ENCODE measurements at places on chromosomes 7 and 10. TPM values are rescaled to one million over a fixed set of nuclear protein-coding genes. Genes with fewer than 3 reads are reported as not detected.
A peak's percentile ranks its signal among the peaks of the same experiment; 100 is the strongest.

GRCh38 chr10:9253121-9253520 lies 1198.6 kb downstream of the GATA3 start:
- no peak for DNase-seq
- no peak overlapping the region for H3K27ac ChIP-seq
- H3K36me3 ChIP-seq: no peaks in the 10 kb centered on the region
- H3K27me3 ChIP-seq: no peaks in the 10 kb centered on the region
- H3K4me1 ChIP-seq: no peaks in the 10 kb centered on the region

AKR1B15 gene
- total RNA-seq: not detected

GRCh38 chr7:140696024-140696679 lies 356 bp upstream of the NDUFB2 start:
- H3K36me3 ChIP-seq: no peaks in the 10 kb centered on the region
- peaks cover 23% of the 10 kb centered on the region for H3K4me1 ChIP-seq
- H3K27me3 ChIP-seq: no peaks in the 10 kb centered on the region
- DNase-seq: peak; percentile 95
- H3K4me3 ChIP-seq: peak overlapping the region; percentile 99

DNA sequence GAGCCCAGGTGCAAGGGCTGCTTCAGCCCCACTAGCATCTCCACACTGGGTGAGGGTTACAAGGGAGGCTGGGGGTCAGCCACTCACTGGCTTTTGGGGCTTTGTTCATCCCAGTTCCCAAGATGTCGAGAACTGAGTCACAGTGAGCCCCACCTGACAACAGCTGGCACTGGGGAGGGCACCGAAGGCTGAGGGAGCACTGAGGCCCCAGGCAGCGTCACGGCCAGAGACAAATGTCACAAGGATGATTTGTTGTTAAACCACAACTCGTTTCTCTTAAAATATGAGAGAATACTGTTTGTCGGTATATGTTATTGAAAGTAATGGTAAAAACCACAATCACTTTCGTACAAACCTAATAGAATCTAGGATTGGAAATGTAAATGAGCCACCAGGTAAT lies 219.9 kb downstream of the CELF2 start:
- H3K4me3 ChIP-seq: no peak overlapping the region
- peak overlapping the region; percentile 80 for H3K27ac ChIP-seq
- DNase-seq: peak; percentile 59
- H3K4me1 ChIP-seq: peaks cover 59% of the 10 kb centered on the region

GRCh38 chr10:88150339-88150738 lies 286.9 kb downstream of the PTEN start:
- no peaks in the 10 kb centered on the region for H3K27me3 ChIP-seq
- H3K4me1 ChIP-seq: peaks cover 4% of the 10 kb centered on the region
- no peak overlapping the region for H3K4me3 ChIP-seq
- no peak for DNase-seq
- no peaks in the 10 kb centered on the region for H3K36me3 ChIP-seq
- no peak overlapping the region for H3K27ac ChIP-seq

DNA sequence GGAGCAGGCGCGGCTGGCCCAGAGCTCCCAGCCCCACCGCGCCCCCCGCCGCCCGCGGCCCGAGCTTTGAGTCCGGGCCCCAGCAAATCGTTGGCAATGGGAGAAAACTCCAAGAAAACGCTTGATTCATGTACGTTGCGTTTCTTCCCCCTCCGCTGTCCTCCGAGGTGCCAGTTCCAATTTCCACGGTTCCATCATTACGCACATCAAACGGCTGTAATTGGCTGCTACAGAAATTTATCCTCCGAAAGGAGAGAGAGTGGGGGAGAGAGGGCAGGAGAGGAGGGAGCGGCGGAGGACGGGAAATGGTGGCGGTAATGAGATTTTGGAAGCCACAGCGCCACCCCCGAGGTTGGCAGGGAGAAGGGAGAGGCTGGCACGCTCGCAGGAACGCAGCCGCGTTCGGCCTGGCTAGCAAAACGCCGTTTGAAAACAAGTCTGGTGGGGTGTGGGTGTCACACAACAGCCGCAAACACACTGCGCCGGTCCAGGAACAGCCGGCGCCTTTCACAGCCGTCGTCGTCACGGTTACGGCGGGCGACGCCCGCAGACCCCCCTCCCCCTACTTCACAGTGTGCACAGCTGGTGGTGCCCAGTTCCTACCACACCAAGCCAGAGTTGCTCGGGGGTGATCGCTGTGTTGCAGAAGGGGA lies 57.5 kb downstream of the UNCX start:
- peak overlapping the region; percentile 30 for H3K4me3 ChIP-seq
- H3K27me3 ChIP-seq: no peaks in the 10 kb centered on the region
- H3K36me3 ChIP-seq: no peaks in the 10 kb centered on the region

DNA sequence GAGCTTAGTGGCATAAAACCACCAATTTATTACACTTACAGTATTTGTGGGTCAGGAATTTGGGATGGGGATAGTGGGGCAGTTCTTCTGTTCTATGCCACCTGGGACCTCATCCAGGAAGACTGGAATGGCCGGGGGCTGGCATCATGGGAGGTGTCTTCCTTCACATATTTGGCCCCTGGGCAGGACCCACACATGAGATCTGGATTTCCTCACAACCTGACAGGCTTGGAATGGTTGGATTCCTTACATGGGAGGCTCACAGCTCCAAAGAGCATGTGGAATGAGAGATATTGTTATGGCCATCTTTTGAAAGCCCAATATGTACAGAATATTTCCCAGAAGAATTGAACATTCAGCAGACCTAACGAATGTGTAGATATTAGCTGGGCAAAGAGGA lies 21.9 kb downstream of the LSMEM1 start:
- DNase-seq: no peak
- no peak overlapping the region for H3K27ac ChIP-seq
- H3K4me1 ChIP-seq: no peaks in the 10 kb centered on the region
- H3K36me3 ChIP-seq: no peaks in the 10 kb centered on the region

- no peaks in the 10 kb centered on the region for H3K27me3 ChIP-seq
- H3K36me3 ChIP-seq: no peaks in the 10 kb centered on the region
- no peak for DNase-seq
- no peaks in the 10 kb centered on the region for H3K4me1 ChIP-seq
- no peak overlapping the region for H3K4me3 ChIP-seq
These were observed 579.0 kb upstream of the FZD8 start for GRCh38 chr10:36221101-36221500.

- H3K27ac ChIP-seq: no peak overlapping the region
- no peaks in the 10 kb centered on the region for H3K27me3 ChIP-seq
- H3K4me1 ChIP-seq: no peaks in the 10 kb centered on the region
- no peaks in the 10 kb centered on the region for H3K36me3 ChIP-seq
These were observed 3.1 kb downstream of the LDB3 start for GRCh38 chr10:86671419-86671818.
